GM12891 (cell line): ENCODE measurements at places on chromosomes 5 and 9.

- DNase-seq, result no peak
Observed at GRCh38 chr5:175383350-175383749, 60.6 kb downstream of the DRD1 start.

- no peak for DNase-seq
Observed at GRCh38 chr9:13975611-13976290, 338.2 kb downstream of the NFIB start.

DNA sequence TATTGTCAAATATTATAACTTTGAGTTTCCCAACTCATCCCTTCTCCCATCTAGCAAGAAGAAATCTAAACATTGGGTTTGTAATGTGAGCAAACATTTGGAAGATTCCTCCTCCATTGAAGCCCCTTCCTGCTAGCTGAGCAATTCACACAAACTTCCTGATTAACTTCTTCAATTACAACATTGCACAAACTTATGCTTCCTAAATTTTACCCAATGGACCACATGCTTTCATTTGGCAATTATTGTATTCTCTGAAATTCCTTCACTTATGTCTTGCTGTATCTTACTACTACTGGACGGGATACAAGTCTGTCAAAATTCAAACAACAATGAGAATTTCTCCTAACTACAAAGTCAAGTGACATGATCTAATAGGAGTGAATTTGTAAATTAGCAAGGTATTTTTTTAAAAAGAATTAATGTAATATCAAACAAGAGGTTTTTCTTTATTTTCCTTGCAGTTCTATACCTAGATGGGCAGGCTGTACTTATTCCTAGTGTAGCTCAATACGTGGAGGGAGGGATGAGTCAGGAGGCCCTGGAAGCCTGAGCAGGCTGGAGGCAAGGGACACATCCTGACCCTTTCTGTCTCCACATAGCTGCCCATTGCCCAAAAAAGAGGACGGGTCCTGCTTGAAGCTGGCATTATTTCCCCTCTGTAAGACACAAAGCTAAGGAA, 11.8 kb upstream of the IFNW1 start:
- DNase-seq, result no peak

- no peak for DNase-seq
Observed at GRCh38 chr5:142841511-142842265, 71.5 kb downstream of the ARHGAP26 start.

- no peak for DNase-seq
Observed at GRCh38 chr5:54704333-54704732, 186.8 kb downstream of the SNX18 start.

DNA sequence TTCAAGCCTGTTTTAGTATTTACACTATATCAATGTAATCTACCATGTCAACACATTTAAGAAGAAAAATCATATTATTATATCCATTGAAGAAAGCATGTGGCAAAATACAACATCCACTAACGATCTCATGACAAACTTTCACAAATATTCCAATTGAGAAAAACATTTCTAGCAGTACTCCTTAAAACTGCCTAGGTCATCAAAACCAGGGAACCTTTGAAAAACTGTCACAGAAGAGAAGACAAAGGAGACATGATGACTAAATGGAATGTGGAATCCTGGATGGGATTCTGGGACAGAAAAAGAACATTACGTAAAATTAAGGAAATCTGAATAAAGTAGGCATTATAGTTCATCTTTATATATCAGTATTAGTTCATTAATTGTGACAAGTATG, 1091.3 kb upstream of the CDH6 start:
- no peak for DNase-seq

GRCh38 chr5:144598451-144599068, 427.9 kb downstream of the KCTD16 start:
- no peak for DNase-seq

DNA sequence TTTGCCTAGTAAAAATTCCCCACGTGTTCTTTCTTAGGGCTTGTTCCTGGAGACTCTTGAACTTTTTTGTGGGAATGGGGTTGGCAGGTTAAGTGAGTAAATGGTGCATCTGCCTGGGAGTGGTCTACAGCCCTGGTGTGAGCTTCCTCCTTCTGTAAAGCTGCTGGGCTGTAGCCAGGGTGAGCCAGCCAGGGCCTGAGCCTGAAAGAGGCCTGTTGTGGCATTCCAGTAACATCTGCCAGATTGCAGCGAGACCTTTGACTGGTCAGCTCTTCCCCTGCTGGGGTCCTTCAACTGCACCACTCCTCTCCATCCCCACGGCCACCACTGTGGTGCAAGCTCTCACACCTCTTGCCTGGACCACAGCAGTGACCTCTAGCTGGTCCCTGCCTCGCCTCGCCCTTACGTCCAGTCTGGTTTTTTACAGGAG, 47.5 kb downstream of the SLC22A5 start:
- DNase-seq, result no peak

DNA sequence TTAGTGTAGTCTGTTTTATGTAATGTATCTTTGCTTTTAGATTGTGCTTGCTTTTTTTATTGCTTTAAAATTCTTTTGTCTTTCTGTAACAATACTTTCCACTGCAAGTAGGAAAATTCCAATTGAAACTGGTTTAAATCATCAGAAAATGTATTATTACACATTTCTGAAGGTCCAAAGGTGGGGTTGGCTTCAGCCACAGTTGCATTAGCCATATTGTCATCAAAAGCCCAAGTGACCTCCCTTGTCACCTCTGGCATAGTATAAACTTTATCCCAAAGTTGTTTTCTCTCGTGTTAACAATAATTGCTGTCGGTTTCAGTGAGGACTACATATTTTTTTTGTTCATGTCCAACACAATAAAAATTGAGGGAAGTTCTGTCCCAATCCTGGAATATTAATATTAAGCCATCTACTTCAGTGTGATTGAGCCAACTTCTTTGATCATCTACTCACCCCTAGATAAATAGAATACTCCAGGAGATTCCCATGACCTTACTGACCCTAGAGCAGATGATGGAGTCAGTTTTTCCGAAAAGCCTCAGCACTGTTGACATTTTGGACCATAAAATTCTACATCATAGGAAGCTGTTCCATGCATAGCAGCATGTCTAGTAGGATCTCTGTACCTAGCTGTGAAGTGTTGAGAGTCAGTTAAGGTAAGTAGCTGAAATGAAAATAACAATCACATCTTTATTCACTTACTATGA, 52.4 kb upstream of the MACIR start:
- no peak for DNase-seq

DNA sequence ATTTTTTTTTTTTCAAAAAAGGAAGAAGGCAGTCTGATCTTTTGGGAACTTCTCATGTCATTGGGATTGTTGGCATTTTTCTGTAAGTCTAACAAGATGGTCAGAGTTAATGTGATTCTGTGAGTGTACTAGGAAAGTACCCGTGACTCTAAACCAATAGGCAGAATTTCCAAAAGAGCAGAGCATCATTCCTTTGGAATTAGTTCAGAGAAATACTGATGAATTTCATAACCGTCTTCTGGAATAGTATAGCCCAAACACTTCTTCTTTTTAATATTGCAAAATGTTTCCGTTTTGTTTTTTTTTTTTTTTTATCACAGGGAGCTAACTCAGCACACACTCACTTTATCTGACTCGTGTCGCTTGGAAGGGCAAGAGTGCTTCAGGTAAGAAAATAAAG, 407.4 kb downstream of the DTWD2 start:
- DNase-seq, result no peak

- DNase-seq, result no peak
Observed at GRCh38 chr5:72634444-72634843, 127.2 kb upstream of the ZNF366 start.

GRCh38 chr9:69898714-69899209, 78.1 kb downstream of the CFAP95 start:
- DNase-seq, result no peak

DNA sequence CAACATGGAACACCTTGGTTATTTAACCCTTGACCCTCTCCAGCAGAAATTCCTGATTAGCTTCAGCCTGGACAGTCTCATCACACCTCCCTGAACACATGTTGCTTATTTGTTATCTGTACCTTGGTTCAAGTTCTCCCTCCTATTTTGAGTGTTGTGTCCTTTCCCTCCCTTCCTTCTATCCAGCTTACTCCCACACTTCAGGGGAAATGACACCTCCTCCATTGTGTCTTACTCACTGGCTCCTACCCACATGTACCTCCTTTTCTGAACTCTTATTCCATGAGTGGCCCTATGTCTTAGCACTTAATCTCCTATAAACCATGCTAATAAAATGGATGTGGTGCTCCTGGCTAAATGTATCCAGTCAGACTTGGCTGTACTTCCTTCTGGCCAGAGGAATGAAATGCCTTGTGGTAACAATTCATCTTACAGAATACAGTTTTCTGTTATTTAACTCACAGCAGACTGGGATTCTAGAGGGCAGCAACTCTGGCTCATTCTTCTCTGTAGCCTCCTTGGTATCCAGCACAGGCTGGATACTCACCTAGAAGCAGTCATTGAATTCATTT, 11.2 kb downstream of the LIX1 start:
- no peak for DNase-seq

DNA sequence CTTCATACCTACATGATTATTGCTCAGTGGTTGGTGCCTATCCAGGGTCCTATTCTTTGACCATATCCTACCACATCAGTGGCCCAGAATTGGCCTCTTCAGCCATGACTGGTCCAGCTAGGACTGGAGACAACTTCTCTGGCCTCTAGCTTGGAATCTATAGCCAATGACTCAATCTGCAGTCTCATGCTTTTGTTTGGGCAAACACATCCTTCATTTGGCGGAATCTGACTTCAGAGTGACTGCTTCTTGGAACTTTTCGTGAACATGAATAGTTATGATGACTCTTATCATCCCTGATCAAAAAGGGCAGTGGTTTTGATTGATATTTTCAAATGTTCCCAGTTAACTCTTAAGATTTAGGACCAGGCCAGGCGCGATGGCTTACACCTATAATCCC, 134.1 kb downstream of the PAPPA start:
- no peak for DNase-seq

DNA sequence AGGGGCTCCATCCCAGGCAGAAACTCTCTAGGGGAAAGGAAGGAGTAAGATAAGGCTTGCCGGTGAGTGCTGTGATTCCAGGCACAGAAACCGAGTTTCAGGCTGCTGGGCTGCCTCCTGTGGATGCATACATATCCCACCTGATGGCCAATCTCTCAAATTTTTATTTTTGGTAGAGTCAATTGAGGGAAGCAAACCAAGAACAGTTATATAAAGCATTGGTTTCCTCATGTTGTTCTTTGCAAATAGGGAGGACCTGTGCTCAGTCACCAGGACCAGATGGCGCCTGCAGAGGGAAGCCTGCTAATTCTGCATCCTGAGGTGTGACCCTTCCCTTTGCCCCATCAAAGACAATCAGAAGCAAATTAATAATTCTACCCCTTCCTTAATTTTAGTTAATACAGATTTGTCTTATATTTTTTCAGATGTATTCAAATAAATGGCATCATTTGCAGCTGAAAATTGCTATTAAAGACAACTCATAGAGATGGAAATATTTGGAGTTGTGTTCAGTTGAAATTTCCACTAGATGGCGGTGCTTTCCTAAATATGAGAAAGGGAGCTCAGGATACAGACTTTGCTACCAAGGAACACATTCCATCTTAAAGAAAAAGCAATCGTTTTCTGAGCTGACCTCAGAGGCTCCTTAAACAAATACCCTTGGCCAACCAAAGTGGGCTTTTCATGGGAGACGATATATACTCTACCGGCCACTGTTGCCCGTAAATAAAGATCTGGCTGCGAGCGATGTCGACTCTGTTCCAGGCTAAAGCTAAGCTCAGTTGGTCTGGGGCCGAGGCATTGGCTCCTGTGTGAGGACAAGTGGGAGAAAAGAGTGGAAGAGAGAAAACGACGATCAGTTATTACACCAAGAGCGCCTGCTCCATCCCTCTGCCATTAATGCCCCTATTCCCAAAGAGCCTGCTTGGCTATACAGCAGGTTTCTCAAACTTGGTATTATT, 225.7 kb upstream of the KLF9 start:
- no peak for DNase-seq

DNA sequence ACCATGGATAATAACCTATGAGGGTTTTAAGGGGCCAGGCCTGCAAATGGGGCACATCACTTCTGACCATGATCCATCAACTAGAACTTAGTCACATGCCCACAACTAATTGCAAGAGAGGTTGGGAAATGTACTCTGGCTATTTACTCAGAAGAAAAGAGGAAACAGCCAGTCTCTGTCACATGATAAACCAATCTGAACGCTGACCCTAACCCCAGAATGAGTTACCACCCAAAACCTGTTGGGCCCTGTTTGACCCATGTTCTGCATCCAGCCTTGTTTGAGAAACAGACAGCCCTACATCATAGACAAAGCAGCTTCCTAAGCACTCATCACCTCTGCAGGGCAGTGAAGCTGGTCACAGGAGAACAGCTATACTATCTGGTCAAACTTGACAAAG, 5.8 kb downstream of the MACROH2A1 start:
- no peak for DNase-seq

DNA sequence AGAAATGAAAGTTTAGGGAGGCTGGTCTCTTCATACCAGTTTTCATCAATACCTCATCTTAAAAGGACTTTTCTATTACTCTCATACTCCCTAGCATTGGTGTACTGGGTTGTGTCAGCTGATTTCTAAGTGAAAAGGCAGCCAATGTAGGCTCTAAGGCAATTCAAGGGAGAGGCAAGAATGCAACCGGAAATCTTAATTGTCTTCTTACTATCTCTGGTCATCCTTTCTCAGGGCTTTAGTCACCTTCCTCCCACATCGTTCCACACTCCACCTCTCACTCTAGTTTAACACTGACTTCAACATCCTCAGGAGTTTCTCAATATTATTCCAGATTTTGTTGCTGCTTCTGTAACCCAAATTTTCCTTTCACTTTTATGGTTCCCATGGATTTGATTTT, 281.8 kb upstream of the RFX3 start:
- DNase-seq, result no peak

- no peak for DNase-seq
Observed at GRCh38 chr5:110115503-110115902, 425.8 kb downstream of the MAN2A1 start.

DNA sequence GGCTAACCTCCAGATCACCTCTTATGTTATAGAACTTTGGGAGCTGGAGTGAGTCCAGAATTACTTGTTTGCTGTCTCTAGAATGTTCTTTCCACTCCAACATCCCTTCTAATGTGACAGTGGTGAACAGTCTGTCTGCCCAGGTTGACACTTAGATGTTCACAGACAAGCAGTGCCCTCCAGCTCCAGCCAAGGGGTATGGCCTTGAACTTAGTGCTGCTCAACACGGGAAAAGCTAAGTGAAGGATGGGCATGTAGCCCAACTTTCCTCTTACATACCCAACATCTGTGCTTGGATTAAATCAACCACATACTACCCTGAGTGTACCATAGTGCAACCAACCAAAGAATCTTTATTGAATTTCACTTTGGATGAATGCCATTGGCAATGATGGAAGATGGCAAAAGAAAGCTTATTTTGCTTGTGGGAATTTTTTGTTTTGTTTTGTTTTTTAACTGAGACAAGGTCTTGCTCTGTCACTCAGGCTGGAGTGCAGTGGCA, 201.2 kb downstream of the NXNL2 start:
- no peak for DNase-seq

DNA sequence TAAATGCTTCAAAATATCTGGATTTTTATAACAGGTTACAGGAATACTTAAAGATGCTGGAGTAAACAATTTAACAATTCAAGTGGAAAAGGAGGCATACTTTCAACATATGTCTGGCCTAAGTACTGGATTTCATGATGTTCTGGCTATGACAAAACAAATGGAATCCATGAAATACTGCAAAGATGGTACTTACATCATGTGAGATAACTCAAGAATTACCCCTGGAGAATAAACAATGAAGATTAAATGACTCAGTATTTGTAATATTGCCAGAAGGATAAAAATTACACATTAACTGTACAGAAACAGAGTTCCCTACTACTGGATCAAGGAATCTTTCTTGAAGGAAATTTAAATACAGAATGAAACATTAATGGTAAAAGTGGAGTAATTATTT, 35.6 kb downstream of the SLC30A5 start:
- DNase-seq, result no peak
